ENCODE measurements at places on chromosomes 6 and 20.

DNA sequence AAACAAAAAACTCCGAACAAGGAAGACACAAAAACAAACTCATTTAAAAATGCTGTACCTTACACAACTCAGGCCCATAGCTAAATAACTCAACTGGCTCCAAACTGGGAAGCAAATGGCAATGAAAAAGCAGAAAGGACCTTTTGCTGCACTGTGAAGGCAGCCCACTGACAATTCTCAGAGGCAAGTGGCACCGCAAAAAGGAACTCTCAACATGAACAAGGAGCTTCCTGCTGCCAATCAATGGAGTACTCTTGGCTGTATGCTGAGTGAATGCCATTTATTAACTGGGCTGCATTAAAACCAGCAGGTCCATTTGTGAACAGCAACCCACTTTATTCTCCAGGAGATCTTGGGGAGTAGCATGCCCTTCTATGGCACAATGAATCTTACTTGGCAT, 209.9 kb downstream of the PTPRK start:
- no peak for DNase-seq

GRCh38 chr6:147195510-147195909, 8.7 kb upstream of the STXBP5 start:
- no peak for DNase-seq

DNA sequence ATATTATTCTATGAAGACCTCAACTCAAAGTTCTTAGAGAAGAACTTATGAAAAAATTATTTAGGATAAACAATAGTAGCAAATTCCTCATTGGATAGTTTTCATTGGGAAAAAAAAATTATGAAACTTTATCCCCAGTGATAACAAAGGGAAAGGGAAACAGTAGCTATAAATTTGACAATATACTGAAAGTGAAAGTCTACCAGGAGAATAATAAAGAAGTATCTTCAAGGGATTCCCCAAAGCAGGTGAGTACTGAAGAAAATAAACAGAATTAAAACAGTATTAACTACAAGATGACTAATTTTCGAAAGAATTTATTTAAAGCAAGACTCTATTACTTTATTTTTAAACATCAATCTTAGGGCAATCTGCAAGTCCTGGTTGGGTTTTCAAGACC, 56.4 kb downstream of the REPS1 start:
- DNase-seq: no peak

GRCh38 chr6:82006027-82006738, 241.4 kb downstream of the IBTK start:
- no peak for DNase-seq

DNA sequence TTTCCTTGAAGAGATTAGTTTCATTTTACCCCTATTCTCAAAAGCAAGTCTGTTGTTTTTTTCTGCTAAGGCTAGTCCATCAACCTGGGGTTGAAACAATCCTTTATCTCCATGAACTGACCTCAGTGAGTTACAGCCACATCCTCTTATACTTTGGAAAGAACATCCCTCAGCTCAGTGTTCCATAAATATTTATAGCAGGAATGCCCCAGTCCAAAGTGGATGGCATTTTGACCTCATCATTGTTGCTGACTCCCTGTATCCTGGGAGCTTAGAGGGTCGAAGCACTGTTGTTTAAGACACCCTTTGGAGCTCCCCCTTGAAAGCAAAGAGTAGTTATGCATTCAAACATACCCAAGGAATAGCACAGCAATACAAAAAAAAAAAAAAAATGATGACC, 16.2 kb upstream of the CDYL start:
- no peak for DNase-seq

DNA sequence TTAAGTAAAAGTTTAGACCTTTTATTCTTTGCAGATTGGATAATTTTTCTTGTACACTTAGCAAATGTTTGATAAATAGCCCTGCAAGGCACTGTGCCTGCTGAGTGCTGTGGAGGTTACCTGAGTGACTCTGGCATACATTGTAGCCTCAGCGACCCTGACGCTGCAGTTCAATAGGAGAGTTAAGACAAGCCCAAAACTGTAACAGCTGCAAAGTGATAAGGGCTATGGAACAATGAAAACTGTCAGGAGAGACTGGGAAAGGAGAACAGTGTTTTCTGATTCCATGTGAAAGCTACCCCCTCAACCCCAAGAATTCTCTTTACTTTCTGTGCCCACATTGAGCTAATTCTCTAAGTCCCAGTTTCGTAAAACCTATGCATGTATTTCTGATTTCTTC, 22.2 kb downstream of the HIVEP1 start:
- DNase-seq: no peak

GRCh38 chr20:50799176-50799889, 4.5 kb downstream of the BCAS4 start:
- no peak for DNase-seq

- DNase-seq: no peak
Observed at GRCh38 chr6:80382811-80383210, 276.3 kb downstream of the BCKDHB start.

DNA sequence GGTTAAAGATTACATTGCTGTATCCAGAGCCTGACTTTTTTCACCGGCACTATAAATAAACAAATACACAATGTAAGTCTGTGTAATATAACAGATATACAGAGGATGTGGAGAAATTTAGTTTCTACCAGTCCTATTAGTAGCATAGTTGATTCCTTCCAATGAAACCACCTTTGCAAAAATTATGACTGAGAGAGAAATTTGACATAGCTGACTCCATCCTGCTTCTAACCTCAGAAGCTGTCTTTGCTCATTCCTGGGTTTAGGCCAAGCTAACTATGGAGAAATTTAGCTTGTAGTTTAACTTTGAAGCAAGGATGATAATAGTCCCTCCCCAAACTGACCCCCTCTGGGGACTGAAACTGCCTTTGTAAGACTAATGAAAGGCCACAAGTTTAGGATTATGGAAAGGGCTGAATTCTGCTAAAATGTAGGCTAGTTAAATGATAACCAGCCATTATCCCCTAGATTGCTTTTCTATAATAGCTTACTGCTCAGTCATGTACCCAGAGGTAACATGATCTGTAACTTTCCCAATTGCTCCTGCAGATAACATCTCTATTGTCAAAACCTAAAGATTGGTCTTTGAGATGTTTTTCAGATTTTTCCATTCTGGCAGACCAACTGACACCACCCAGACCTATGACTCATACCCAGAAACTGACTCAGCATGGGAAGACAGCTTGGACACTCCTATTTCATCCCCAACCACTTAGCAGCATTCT, 172.8 kb upstream of the ARG1 start:
- DNase-seq: no peak

DNA sequence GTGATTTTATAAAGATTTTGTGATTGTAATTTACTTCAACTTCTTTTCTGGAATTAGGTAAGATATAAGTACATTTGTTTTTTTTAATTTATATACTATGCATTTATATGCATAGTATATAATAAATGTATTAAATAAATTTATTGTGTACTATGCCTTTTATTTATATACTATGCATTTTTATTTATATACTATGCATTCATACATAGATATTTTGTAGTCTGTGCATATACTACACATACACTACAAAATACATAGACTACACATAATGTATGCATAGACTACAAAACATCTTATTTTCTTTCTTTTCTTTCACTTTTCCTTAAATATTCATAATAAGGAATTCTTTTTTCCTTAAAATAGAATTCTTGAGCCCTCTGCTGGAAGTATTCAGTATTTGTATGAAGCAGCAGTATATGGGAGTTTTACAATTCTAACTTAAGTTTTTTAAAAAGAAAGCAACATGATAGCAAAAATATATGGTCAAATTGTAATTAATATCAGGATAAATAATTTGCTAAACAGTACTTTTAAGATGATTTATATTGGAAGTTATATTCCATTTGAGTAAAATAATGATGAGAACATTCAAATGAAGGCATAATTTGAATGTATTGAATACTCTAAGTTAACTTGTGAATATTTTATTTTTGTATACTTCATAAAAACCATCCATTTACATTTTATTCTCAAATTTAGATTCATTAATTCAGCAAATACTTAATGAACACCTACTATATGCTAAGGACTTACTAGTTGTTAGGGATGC, 129.3 kb downstream of the KLHL32 start:
- no peak for DNase-seq

- DNase-seq: no peak
Observed at GRCh38 chr6:130229645-130230044, 6.9 kb upstream of the SAMD3 start.

GRCh38 chr6:33875141-33875581, 71.4 kb upstream of the MLN start:
- no peak for DNase-seq

GRCh38 chr6:2768696-2769095, 3.5 kb downstream of the WRNIP1 start:
- DNase-seq: no peak

GRCh38 chr6:161417717-161418462, 144.0 kb upstream of the AGPAT4 start:
- no peak for DNase-seq

DNA sequence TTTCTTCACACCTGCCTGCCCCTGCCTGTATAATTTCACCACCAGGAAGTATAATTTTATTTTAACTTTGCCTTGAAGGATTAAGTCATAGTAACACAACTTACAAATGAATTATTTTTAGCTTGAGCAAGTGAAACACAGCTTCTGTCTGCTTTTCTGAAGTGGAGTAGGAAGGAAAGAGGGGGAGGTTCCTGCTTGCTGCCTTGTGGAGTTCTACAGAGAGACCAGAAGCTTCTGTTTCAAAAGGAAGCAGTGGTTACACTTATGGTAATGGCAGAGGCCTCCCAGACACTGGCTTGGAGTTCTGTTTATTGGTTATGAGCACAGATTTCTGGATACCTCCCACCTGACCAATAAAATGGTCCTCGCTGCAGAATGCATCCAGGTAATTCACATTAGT, 159.6 kb downstream of the TMEM200A start:
- no peak for DNase-seq

DNA sequence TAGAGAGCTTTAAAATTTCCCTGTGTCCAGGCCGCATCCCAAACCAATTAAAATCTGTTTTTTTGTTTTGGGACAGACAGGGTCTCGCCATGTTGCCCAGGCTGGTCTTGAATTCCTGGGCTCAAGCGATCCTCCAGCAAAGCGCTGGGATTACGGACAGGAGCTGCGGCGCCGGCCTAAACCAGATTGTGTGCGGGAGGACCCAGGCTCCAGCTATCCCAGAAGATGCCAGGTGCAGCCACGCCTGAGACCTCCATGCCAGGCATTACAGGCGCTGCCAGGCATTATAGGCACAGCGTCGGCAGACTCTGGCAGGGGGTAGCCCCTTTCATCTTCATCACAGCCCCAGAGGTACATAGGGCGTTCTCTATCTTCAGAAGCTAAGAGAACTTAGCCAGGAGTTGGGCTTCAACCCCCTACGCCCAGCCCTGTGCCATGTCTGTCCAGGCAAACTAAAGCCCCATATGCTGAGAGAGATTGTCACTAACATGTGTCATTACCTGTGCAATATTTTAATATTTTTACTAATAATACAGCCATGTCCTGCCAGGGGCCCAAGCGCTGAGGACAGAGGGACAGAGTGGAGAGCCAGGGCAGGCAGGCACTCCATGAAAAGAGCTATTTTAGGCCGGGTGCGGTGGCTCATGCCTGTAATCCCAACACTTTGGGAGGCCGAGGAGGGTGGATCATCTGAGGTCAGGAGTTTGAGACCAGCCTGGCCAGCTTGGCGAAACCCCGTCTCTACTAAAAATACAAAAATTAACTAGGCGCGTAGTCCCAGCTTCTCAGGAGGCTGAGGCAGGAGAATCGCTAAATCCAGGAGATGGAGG, 9.8 kb upstream of the GRM4 start:
- no peak for DNase-seq
